ENCODE measurements at places on chromosomes 7 and 10.

GRCh38 chr7:155190688-155191087 lies 107.0 kb upstream of the INSIG1 start:
- peak; percentile 79 for DNase-seq

DNA sequence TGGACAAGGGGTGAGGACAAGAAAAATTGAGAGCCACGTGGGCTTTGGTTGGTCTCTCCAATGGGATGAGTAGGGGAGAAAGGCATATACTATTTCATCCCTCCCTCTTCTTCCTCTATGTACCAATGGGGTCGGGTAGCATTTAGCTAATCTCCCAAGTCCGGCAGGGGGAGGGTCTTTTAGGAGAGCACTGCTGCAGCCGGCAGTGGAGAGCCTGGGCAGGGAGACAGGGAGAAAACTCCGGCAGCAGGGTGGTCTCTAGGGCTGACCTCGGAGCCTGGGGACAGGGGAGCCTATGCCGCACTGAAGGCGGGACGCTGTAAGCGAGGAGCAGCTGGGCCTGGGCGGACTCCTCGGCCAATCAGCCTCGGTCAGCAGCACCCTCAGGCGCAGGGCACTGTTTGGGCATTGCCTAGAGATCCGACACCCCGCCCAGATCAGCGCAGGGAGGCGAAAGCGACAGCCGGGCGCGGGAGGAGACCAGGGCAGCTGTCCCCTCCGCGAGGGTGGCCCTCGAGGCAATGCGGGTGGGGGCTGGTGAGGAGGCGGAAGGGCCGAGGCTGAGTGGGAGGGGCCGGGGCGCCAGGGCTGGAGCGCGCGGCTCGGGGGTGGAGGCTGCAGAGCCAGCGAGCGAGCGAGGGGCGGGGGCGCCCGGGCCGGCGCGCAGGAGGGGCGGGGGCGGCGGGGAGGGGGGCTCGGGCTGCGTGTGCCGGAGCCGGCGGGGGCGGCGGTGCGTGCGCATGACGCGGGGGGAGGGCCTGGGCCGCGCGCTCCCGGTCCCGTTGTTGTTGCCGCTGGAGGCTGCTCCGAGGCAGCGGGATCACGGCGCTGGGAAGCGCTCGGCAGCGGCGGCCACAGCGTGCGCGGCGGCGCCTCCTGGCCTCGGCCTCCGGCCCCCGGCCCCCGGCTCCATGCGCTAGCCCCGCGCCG lies at the start of gene AGAP3:
Gene AGAP3 (plus strand): TSS at position 785 of the 930 bp plus-strand sequence. CDS start 267 bp downstream, outside the sequence.
- peak; percentile 92 for DNase-seq

GRCh38 chr7:33936503-33936902 lies 31.2 kb downstream of the BMPER start:
- no peak for DNase-seq

DNA sequence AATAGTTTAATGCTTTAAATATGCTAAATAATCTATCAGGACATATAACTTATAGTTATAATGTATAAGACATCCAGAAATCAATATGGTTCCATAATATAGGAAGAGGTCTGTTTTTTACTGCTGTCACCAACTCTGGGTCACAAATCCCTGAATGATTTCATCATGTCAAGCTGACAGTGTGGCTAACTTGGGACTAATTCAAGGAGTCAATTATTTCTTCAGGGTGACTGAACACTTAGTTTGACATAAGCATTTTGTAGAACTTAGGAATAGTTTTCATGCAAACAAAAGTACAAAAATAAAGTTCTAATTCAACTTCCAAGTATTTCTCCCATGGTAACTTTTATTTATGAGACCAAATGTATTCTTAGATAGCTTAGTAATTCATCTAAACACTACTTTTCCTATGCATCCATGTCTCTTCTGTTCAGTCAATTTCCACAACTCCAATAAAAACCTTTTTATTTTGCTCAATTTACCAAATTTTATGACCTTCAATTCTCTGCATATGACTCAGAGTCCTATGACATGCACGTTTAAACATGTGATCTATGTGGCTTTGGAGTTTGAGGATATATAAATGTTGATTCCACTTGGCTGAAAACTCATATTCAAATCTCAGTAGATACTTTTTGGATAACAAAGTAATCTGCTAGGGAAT lies 40.3 kb upstream of the GNAT3 start:
- DNase-seq, result no peak

- DNase-seq, result peak; percentile 33
These were observed 120.0 kb downstream of the MKX start for GRCh38 chr10:27625452-27626211.

DNA sequence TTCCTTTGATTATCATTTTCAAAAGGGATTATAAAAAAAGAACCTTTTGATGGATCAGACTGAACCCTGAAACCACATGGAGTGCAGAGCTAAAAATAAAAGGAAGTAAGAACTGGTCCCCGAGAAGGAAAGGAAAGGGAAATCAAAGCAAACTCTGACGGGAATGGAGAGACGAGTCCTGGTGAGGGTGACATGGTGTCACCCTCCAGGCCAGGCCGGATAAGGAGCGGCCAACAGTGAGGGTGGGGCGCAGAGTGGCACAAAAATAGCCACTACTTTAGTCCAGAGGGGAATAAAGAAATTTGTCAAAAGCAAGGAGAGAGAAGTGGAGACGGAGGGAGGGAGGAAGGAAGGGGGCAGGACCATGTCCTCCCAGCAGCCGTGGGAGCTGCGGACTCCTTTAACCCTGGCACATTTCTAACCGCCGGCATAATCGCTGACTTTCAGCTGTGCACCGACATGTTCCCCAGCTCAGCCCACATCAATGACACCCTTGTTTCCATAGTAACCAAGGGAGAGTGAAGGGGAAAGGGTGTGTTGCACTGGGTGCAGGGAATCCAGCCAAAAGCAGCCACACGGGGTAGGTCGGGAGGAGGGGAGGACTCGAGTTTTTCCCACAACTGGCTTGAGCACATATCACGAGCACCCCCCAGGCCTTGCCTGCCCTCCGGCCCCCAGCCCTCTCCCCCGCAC lies 29.7 kb downstream of the TRIM8 start:
- peak; percentile 82 for DNase-seq

DNA sequence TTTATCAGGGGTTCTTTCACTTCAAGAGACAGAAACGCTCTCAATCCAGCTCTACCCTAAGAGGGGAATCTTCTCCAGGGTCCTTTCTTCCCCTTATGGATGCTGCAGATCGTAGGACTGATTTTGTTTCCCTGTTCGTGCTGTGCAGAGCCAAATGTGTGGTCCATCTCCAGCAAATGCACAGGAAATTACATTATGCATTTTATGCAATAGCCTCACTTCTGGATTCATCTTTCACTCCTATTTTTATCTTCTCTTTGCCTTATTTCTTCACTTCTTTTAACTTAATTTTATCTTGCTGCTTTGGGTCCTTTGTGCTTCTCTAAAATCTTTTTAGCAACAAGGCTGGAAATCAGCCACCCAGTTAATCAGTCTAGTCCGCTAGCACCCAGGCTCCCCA lies 184.5 kb upstream of the INHBA start:
- DNase-seq, result no peak

DNA sequence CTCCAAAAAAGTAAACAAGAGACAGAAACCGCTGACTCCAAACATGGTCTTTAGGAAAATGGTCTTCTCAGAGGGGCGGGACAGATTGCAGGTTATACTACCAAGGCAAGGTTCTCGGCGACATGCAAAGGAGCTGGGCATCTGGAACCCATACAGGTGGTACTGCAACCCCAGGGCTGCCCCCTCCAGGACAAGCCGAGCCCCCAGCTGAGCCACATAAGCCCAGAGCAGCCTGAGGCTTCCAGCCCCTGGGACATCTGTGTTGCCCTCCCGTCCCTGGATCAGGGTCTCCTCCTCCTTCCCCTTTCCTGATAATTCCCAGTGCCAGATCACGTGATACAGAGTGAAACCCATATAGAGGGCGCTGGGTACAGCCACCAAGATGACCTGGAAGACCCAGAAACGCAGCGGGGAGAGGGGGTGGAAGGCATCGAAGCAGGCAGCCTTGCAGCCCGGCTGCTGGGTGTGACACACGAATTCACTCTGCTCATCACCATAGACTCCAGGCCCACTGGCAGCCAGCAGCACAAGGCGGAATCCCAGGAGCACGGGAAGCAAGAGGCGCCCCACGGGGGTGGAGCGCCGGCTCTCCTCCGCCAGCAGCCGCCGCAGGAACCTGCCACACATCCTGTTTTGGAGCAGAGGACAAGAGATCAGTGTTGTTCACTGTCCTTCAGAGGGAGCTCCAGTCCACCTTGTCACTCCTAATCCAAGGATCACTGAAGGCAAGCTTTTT lies at the start of gene GJC3:
Gene GJC3 (minus strand): TSS at position 627 of the 736 bp plus-strand sequence. CDS start 0 bp downstream, at position 627.
- peak; percentile 89 for DNase-seq

DNA sequence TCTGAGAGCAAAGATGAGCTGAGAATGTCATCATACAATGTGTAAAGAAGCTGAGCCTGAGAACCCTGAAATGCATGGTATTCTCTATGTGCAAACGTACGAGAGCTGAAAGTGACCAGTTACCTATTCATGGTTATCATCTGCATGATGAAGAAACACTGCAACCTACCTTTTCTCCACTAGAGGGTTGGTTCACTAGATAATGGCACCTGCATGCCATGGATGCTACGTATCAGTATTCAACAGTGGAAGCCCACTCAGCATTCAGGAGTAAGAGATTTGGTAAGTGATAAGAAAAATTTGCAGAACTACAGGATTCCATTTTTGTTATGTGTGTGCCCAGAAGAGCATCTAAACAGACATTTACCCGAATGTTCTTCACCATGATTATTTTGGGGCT lies 145.4 kb downstream of the PTPRN2 start:
- no peak for DNase-seq

GRCh38 chr7:131726031-131726430 lies 169.6 kb upstream of the PODXL start:
- DNase-seq, result no peak

DNA sequence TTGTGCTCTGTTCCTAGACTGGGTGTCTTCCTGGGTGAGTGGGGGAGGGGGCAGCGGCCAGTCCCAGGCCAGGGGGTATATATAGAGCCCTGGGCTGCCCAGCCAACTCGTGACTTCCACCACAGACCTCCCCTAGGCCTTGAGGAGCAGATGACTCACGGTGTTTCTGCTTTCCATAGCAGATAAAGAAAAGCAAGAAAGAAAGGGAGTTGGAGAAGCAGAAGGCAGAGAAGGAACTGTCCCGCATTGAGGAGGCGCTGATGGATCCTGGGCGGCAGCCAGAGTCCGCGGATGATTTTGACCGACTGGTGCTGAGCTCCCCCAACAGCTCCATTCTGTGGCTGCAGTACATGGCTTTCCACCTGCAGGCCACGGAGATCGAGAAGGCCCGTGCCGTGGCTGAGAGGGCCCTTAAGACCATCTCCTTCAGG lies 10.1 kb downstream of the CALHM2 start:
- no peak for DNase-seq

DNA sequence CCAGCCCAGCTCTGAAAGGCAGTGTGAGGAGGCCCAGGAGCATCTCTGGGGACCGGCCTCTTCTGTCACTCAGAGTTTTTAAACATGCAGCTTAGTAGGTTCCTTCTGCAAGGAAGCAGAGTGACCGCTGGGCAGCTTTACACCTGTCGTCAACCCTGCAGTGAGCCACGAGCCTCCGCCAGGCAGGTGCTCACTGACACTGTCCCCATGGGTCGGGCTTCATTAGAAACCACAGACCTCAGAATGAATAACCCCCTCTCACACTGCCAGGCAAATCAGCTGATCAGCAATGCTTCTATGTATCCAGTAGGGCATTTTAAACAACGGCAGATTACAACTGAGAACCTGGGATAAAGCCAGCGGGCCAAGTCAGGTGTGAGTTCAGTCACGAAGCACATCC lies 106.1 kb downstream of the MAD1L1 start:
- DNase-seq, result no peak

DNA sequence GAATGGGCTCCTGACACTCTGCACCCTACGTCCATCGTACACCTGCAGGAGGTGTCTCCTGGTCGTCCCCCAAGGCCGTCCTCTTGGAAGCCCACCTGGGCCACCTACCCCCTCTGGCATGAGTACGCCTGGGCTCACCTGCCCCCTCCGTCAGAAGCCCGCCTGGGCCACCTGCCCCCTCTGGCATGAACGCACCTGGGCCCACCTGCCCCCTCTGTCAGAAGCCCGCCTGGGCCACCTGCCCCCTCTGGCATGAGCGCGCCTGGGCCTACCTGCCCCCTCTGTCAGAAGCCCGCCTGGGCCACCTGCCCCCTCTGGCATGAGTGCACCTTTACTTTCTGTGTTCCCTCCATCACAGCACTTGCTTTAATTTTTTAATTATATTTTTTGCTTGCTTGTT lies 401.2 kb downstream of the PTPRN2 start:
- no peak for DNase-seq

- peak; percentile 74 for DNase-seq
These were observed 125.6 kb downstream of the CYP26A1 start for GRCh38 chr10:93199191-93199751.

- no peak for DNase-seq
These were observed 10.6 kb downstream of the AP3M1 start for GRCh38 chr10:74139981-74140380.

- DNase-seq, result no peak
These were observed 13.1 kb downstream of the UMAD1 start for GRCh38 chr7:7653593-7654187.

GRCh38 chr10:101749047-101750016 lies 26.6 kb downstream of the FGF8 start:
- DNase-seq, result peak; percentile 77

GRCh38 chr7:152112829-152113228 lies 87.4 kb downstream of the GALNT11 start:
- no peak for DNase-seq

GRCh38 chr10:108363576-108363975 lies 1199.1 kb upstream of the SORCS1 start:
- DNase-seq, result no peak

- no peak for DNase-seq
These were observed 25.6 kb downstream of the CTNNA3 start for GRCh38 chr10:67670401-67670800.

DNA sequence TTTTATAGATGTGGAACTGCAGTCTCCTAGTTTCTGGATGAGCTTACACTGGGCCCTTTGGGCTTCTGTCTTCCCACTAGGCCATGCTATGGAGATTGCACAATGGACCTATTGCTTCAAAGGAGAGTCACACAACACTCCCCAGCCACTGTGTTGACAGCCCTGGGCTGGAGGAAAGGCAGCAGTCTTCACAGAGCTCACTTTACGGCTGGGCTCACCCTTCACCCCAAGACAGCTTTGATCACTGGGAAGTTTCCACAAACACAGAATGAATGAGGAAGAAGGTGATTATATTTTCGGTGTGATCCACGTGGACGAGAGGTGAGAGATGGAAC lies 92.7 kb upstream of the GDF10 start:
- DNase-seq, result no peak

- no peak for DNase-seq
These were observed 478.3 kb downstream of the TNS3 start for GRCh38 chr7:47103498-47104205.

GRCh38 chr10:70804421-70804808 lies 11.3 kb upstream of the SGPL1 start:
- no peak for DNase-seq

GRCh38 chr10:132420469-132420980 lies 23.5 kb downstream of the PWWP2B start:
- DNase-seq, result no peak

GRCh38 chr7:27138472-27138871 lies 5.0 kb downstream of the HOXA5 start:
- no peak for DNase-seq

GRCh38 chr7:20574784-20575720 lies 40.4 kb upstream of the ABCB5 start:
- no peak for DNase-seq

GRCh38 chr7:24319209-24319608 lies 35.2 kb downstream of the NPY start:
- no peak for DNase-seq

GRCh38 chr7:75738604-75738974 lies at the start of gene HIP1:
TSS of gene HIP1 (minus strand) at chr7:75738941. CDS start at chr7:75738920, 21 bp downstream.
- no peak for DNase-seq

Data from retina (tissue), 1 donor.